ENCODE measurements at places on chromosomes 6 and 20.

DNA sequence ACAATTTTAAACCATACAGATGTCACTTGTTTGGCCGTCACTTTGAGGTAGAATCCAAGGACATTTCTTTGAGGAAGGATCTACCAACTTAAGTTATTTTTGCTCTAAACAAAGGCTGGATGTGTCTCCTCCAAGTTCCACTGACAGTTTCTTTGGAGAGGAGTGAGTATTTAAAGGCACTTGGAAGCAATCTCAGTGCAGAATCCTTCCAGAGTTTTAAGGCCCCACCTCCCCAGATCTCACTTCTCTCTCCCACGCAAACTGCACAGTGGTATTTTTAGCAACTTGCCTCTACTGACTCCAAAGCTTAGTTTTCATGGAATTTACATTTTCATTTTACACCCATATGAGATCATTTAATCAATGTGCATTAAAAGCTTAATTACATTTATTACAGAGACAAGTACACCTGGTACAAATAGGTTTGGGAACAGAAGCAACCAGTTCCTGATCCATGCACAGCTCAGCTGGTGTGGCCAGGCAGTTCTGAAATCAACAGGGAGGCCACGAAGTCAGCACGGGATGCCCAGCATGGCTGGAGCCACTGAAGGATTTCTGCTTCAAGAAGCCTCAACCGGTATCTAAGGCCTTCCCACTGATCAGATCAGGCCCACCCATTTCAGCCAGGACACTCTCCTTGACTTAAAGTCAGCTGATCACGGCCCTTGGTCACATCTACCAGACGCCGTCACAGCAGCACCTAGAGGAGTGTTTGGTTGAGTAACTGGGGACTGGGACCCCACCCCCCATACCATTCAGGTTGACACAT lies 109.8 kb downstream of the SYCP2 start:
- DNase-seq = no peak

- DNase-seq = no peak
These were observed 90.8 kb upstream of the AFDN start for GRCh38 chr6:167735951-167736288.

DNA sequence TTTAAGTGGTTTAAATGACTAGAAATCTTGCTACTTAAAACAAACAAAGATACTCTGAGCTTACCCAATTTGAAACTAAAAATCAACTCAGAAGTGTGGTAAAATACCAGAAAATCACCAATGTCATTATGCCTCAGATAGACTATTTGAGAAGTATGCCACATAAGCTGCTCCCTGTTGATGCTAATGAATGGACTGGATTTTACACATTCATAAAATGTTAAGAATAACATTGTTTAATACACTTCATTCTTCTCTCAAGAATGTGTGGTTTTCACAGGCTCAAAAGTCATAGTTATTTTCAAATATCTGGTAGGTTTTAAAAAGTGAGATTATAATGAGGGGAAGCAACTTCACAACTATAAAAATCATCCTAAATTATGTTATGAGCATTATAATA lies 170.6 kb downstream of the TASP1 start:
- DNase-seq = no peak

- DNase-seq = peak; percentile 54
These were observed 845 bp upstream of the ANKRD60 start for GRCh38 chr20:58229198-58229798.

DNA sequence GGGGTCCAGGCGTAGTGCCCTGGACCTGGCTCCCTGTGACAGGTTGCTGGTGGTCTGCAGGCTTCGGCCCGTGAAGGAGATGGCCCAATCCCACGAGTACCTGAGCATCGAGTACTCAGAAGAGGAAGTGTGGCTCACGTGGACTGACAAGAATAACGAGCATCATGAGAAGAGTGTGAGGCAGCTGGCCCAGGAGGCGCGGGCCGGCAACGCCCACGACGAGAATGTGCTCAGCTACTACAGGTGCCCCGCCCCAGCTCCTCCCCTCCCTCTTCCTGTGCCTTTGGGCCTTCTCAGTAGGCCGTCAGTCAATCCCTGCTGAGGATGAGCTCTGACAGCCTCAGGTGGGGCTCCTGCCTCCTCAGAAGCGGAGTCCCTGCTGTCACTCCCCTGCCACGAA lies 42.6 kb downstream of the UQCC2 start:
- DNase-seq = peak; percentile 70

All from iPS-NIHi11 (cell line).